D341Med (cell line): ENCODE measurements at places on chromosomes 4 and X.

DNA sequence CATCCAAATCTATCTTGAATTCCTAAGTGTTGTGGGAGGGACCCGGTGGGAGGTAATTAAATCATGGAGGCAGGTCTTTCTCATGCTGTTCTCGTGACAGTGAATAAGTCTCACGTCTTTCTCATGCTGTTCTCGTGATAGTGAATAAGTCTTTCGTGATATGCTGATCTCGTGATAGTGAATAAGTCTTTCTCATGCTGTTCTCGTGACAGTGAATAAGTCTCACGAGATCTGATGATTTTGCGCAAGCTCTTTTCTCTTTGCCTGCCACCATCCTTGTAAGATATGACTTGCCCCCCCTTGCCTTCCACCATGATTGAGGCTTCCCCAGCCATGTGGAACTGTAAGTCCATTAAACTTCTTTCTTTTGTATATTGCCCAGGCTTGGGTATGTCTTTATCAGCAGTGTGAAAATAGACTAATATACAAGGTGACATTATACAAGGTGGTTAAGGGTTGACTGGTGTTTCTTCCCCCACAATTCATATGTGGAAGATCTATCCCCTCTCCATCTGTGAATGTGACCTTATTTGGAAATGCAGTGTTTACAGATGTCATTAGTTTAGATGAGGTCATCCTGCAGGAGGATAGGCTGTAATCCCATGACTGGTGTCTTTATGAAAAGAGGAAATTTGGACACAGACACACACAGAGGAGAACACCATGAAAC, 27.6 kb downstream of the ARSD start:
- DNase-seq: no peak

DNA sequence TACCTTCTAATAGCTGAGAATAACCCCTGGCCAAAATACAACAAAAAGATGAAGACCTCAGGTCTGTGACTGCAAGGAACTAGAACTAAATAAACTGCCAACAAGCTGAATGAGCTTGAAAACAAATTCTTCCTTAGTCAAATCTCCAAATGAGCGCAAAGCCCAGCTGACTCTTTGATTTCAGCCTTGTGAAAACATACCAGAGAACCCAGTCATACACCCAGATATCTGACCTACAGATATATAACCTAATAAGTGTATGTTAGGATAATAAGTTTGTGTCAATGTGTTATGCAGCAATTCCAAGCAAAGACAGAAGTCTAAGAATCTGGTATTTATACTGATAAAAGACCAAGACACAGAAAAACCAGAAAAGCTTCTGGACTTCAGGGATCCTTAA, 38.0 kb upstream of the ADGRL3 start:
- no peak for DNase-seq

DNA sequence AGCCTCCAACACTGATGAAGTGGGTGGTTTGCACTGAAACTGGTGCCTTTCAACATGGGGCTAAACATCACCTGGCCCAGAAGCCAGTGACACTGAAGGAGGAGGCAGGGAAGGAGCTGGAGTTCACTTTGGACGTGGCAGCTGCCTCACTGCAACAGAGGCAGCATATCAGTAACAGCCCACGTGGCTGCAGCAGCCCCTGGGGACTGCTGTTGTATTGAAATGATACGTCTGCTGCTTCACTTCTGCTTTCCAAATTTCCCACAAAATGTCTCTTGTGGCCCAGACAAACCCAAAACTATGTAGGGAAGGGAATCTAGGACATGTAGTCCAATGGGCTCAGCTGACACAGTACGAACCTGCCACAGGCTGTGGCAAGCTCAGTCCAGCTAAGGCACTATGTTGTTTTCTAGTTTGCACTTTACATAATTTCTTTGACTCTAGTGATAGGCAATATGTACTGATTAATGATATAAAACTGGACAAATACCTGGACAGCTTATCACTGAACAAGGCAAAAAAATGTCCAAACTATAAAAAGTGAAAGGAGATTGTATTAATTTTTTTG, 84.7 kb upstream of the RAPGEF2 start:
- no peak for DNase-seq

DNA sequence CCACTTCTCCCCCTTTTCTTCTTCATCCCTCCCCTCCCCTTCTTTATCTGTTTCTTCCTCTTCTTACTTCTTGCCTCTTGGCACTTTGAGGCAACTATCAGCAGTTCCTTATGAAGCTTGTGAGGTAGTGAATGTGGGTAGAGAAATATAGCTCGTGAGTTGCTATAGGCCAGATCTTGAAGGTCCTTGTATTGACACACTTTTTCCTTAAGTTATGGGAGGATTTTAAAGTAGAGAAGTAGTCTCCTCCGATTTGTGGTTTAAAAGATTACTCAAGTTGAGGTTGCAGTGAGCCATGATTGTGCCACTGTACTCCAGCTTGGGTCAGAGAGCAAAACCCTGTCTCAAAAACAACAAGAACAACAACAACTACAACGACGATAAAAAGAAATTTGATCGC, 3.4 kb upstream of the RRAGB start:
- DNase-seq: no peak

- DNase-seq: no peak
Measured at GRCh38 chr4:146257511-146257910, 43.2 kb downstream of the REELD1 start.

DNA sequence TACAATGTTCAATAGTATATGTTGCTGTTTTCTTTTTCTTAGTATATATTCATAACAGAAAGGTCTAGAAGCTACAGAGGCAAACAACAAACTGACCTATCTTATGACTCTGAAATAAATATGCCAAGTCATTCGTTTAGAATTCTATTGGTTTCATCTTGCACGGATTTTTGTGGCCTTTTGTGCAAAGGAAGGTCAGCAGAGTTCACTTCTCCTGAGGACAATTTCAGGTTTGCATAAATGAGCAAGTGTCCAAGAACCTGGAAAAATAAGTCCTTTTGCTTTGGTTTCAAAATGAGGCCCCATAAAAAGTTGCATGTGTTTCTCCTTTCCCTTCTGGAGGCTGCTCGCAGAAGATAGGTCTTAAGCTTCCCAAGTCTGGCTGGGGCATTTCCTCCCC, 156.9 kb downstream of the APBB2 start:
- DNase-seq: no peak

DNA sequence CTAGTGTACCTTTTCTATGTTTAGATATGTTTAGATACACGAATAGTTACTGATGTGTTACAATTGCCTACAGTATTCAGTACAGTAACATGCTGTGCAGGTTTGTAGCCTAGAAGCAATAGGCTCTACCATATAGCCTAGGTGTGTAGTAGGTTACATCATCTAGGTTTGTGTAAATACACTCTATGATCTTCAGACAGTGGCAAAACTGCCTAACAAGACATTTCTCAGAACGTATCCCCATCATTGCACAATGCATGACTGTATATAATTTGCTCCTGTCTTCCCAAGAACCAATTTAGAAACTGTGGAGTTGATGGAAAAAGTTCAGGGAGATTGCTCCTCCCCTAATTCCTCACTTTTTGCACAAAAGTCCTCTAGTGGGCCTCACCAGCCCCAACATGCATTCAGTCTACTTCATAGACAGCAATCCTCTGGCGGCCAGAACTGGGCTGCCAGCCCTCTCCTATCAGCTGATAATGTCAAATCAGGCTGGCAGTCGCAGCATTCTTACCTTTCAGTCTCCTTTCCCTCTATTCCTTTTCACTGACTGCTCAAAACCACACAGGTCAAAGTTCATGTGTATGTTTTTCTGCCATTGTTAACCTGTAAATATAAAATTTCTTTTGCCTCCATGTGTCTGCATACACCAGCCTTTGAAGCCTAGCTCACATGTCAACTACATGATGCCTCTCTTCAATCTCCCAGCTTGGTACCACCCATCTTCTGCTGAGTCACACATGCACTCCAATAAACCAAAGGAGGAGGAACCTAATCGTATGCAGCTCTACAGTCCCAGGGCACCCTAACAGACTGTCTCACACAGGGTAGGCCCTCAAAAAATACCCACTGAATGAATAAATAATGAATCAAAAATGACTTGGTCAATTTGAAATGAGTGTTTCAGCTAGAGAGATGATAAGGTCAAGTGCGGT, 32.0 kb downstream of the BCLAF3 start:
- DNase-seq: no peak
